DND-41 (cell line): ENCODE measurements at places on chromosomes 1 and 21.

GRCh38 chr1:244231572-244232315, 180.7 kb downstream of the ZBTB18 start:
- peak; percentile 75 for DNase-seq

DNA sequence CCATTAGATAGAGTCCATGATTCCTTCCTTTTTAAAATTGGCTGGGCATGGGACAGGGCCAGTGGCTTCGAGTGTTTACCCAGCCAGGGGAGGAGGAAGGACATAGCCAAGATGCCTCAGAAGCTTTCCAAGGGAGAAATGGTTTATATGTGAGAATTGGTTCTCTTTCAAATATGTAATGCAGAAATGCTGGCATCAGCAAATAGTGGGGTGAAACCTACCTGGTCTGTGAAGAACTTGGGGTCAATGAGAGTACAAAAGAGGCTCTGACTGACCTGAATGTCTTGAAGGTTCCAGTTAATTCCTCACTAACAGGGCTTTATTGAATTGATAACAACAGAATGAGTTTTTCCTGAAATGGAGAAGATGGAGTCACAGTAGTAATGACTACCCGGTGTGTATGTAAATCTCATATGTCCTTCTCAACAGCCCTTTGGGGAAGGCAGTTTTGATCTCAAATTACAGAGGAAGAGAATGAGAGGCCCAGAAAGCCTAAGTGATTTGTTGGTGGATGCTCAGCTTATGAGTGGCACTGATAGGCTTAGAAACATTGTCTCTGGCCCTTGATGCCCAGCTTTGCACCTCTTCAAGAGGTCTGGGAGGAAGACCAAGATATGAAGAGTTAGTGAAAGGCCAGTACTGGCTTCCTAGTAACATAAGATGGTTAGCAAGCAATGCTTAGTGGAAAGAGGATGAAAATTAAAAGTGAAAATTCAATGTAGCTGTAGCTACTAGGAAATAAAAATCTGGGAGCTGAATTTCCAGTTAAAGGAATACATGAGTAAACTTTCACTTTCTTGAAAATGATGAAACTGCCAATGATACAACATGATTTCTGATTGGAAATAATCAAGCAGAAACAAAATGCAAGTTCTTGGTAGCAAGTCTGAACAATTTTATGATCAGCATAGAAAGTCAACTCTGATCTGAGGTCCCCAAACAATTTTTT, 2.7 kb downstream of the ATF3 start:
- DNase-seq, result no peak

GRCh38 chr1:228784181-228784580, 48.9 kb downstream of the RHOU start:
- DNase-seq, result no peak

DNA sequence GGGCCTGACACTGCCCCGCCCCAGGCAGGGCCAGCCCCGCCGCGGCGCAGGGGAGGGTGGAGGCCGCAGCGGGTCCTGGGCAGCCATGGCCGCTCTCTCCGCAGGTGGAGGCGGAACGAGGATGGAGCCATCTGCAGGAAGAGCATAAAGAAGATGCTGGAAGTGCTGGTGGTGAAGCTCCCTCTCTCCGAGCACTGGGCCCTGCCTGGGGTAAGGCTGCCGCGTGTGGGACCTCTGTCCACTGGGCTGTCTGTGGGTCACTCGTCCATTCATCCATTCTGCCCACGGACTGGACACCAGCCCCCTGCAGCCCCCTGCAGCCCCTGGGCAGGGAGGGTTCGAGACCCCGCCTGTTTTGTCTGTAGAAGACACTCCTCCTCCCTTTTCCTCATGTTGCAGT, 18.4 kb upstream of the LRRC3 start:
- DNase-seq, result no peak

DNA sequence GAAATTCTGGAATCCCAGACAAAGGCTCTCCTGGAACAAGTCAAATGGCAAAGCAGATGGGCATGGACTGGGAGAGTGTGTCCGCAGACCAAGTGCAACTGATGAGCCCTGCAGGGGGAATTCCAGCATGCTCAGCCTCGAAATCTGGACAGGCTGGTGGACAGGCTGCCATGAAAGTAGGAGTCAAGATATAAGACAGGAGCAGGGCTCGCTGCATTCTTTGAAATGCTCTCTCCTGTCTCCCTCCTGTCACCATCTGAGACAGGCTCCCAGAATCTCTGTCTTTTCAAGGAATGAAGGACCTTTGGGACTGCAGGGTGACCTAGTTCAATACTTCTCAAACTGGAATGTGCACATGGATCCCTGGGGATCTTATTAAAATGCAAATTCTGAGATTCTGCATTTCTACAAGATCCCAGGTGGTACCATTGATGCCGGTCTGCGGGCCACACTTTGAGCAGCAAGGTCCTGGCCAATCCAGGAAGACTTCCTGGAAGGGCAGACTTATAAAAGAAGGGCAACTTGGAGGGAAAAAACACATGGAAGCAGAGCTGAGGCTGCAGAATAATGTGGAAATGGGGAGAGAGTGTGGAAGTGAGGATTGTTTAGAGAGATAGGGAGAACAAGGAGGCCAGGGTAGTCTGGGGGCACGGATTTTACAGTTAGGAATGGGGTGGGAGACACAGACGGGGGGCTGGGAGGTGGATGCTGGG, 29.8 kb downstream of the TNNT2 start:
- DNase-seq, result no peak

- no peak for DNase-seq
These were observed 4.0 kb upstream of the PDE9A start for GRCh38 chr21:42649122-42650032.

DNA sequence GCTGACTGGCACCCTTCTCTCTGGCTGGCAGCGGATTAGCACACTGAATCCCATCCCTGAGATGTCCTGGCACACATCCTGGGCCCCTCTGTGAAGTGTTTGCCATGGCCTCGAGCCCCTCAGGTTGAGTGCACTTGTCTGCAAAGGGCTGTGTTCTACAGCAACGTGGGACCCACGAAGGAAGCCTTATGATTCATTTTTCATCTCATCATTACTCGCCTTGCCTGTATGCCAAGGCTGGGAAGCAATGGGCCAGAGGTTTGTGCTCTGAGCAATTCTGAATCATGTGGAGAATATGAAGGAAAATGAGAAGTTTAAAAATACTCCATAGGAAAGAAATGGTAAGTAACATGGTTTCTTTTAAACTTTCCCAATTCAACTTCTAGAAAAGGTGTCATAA, 124.8 kb upstream of the LMO4 start:
- no peak for DNase-seq

DNA sequence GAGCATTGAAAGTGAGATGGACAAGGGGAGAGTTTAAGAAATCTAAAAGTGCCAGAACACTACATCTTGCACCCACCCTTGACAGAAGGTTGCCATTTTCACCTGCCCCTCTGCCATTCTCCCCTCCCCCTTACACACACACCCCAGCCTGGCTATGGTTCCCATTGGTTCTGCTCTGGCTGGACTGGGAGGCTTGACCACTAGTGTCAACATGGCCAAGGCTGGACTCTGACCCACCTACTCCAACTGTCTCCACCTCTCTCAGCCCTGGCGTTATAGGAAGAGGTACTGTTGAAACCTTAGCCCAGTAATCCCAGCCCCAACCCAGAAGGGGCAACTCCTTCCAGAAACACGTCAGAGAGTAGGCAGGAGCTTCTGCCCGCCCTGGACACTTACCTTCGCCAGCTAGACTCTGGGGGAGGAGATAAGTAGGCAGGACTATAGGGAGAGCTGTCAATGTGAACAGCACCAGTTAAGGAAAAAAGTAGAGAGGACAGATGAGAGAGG, 4.5 kb downstream of the CRTC2 start:
- DNase-seq, result no peak

DNA sequence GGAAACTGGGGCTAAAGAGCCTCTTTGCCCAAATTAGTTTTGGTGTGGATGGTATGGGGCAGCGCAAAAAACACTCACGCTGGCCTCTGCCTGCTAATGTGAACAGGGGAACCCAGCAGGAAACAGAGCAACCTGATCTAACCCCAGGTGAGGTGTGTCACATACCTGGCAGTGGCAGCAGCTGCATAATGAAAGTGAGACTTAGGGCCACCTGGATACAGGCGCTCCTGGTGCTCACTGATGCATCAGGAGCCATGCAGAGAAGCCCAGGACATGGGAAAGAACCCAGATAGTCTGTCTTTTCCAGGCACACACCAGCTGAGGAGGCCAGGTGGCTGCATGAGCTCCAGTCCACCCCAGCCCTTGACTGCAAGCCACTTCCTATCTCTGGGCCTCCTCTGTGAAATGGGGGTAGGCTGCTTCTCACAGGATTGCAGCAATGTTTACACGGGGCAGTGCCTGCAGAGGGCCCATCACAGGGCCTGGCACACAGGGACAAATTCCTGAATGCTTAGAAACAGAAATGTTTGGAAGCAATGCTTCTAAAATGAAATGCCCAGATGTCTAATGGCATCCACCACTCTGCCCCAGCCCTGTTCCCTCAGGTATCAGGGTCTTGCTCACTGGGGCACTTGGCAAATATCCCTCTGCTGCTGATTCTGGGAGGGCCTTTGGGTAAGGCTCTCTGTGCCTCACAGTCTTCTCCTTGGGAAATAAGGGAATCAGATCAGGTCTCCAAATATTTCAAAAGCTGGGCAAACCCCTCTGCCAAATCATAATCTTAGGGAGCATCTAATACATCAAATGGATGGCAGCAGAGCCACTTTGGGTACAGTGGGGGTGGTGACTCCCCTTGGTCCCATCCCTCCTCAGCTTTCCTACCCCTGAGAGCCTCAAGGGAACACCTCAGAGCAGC, 19.9 kb downstream of the DHCR24 start:
- DNase-seq, result no peak

GRCh38 chr1:193058529-193059281, 455 bp downstream of the UCHL5 start:
- DNase-seq, result peak; percentile 66

GRCh38 chr1:162007466-162007865, 16.2 kb downstream of the OLFML2B start:
- DNase-seq, result no peak

- no peak for DNase-seq
These were observed 5.4 kb upstream of the TDRD5 start for GRCh38 chr1:179586107-179586823.

- no peak for DNase-seq
These were observed 48.4 kb upstream of the CD34 start for GRCh38 chr1:207959141-207959825.

GRCh38 chr1:93567255-93567918, 114.2 kb downstream of the BCAR3 start:
- no peak for DNase-seq

DNA sequence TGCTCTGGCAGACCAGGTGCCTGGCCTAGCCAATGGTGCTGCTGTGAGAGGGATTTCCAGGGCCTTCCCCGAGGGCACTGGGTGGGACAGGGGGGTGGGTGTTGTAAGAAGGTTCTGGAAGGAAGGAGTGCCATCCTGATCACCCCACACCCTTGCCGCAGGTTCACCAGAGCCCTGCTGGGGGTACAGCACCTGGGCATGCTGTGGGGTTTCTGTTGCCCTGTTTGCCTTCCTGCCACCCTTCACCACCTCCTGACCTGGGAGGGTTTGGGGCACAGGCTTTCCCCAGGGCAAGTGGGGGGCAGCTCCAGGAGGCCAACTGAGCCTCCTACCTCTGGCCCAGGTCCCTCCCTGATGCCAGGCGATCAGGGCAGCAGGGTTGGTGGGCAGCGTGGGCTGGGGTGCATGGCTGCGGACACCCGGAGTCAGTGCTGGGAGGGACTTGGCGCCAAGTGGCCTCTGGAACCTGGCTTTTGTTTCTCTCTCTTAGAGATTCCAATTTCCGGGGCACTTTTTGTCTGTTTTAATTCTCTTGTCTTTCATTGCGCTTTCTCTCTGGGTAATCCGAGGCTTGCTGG, 318.8 kb downstream of the PTPRU start:
- no peak for DNase-seq

DNA sequence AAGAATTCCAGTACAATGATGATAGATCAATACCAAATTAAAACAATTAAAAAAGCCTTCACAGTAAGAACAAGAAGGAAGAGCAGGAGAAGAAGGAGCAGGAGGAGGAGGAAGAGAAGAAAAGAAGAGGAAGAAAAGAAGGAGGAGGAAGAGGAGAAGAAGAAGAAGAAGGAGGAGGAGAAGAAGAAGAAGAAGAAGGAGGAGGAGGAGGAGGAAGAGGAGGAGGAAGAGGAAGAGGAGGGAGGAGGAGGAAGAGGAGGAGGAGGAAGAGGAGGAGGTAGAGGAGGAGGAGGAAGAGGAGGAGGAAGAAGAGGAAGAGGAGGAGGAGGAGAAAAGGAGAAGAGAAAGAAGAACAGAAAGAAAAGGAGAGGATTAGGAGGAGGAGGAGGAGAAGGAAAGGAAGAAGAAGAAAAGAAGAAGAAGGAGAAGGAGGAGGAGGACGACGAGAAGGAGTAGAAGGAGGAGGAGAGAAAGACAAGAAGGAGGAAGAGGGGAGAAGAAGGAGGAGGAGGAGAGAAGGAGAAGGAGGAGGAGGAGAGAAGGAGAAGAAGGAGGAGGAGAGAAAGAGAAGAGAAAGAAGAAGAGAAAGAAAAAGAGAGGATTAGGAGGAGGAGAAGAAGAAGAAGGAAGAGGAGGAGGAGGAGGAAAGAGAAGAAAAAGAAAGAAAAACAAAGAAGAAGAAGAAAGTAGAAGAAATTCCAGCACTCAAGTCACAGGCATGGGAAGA, 68.5 kb upstream of the GRIK3 start:
- DNase-seq, result no peak

DNA sequence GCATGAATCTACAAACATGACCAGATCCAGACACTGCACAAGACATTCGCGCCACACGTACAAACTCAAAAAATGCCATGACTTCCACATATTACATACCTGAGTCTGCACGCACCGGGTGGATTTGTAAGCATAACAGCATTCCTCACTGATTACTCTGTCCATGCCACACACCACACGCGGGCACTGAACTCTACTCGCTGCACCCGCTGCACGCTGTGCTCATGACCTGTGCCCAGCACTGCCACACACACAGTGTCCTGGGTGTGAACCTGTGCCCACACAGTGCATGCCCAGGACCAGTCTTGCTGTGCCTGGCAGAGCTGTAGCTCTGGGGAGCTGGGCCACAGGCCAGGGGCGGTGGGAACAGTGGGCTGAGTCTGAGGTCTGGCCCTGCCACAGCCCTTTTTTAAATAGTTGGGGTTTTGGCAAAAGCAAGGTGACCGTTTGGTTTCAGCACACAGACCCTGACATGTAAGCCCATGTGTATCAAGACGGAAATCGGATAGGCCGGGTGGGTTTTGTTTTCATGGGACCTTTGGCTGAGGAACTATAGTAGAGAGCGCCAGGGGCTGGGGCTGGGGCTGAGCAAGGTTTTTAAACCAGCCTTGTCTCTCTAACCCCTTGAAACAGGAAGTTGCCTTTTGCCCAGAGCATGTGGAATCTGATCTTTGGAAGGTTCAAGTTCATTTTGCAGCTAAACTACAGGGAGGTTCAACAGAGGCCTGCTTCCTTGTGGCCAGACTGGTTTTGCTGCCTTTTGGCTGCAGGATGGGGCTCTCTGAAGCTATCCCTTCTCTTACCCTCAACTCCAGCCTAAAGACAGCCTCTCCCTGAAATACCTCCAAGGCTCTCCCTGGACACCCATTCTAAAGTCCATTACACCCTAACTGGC, 12.3 kb upstream of the GOLT1A start:
- DNase-seq, result no peak
